Activated CD8-positive, alpha-beta memory T cell treated with anti-CD3 and anti-CD28 coated beads, Interleukin-2, amount 50 U/mL, for 4 hours (primary cell): ENCODE measurements at places on chromosomes 4 and X.

DNA sequence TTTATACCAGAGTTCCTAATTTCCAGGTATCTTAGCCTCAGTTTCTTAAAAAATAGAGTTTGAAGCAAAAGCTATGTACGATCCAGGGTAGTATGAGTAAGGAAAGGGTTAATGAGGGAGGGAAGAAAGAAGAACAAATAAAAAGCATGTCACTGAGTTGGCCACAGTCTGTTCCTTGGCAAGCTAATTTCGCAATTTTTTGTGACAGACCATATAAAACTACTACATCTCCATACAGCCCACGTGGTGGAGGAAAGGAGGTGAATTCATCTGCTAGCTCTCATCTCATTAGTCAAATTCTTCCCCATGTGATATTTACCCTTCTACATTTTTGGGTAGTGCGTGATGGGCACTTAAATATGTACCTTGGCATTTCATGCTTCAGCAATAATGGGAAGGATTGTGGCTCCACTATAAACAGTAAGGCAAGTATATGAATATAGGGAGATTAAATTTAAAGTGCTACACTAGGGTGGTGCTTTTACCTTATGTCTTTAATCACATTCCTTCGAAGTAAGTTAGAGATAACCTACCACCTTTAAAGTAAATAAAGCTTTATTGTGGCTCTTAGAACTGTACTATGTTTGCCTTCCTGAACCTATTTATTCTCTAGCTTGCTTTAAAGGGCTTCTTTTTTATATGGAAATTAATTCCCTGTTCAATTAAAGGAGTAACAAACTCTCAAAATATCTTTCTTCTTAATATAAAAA is 102.1 kb upstream of the VAMP7 start:
- DNase-seq: no peak

GRCh38 chr4:15349965-15350364 is 77.9 kb upstream of the C1QTNF7 start:
- DNase-seq: no peak

DNA sequence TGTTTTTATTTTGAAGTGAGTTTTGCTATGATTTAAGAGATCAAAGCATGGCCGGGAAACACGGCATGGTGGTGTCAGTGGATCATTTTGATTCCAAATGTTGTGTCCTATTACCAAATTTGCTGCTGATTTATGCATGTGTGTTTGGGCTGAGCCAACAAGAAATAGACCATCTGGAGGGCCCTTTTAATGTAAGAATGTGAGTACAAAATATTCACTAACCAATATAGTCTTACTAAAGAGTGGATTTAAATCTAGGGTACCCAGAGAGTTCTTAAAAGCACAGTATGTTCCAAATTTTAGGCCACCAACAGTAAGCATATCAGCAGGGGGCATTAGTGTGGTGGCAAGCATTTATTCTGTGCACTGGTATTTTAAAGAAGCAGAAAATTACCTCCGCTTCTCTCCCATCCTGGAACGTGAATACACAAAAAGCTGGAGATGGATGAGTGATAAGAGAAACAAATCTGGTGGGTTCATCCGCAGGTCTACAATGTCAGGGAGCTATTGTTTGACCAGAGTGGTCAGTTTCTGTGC is 444.4 kb upstream of the IGFBP7 start:
- no peak for DNase-seq

- no peak for DNase-seq
These were observed 210.5 kb downstream of the GRXCR1 start for GRCh38 chr4:43103048-43103447.

GRCh38 chr4:38106311-38106710 is 146.1 kb downstream of the PTTG2 start:
- no peak for DNase-seq

GRCh38 chrX:68196939-68197791 is 236.1 kb downstream of the OPHN1 start:
- DNase-seq: no peak

GRCh38 chrX:46686003-46686645 is 72.8 kb downstream of the SLC9A7 start:
- DNase-seq: peak; percentile 33

GRCh38 chr4:33924811-33925210 is 2319.5 kb downstream of the ARAP2 start:
- no peak for DNase-seq

GRCh38 chrX:137792214-137792613 is 226.3 kb downstream of the ZIC3 start:
- no peak for DNase-seq

DNA sequence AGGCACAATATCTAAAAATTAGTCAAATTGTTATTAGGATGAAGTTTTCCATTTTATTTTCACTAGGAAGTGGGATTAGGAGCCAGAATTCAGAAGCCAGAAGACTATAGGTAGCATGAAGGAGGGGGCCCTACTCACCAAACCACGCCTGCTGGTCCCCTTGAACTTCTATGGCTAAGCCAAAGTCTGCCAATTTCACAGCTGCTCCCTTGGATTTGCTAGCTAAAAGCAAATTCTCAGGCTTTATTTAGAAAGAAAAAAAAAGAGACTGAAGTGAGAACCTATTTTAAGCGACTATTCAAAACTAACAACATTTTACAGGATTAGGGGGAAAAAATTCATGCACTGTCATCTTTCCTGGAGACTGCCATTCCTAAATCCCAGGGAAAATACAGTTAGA is 224.3 kb downstream of the CAMK2D start:
- DNase-seq: no peak

GRCh38 chr4:76091052-76091451 is 16.5 kb downstream of the ART3 start:
- no peak for DNase-seq

DNA sequence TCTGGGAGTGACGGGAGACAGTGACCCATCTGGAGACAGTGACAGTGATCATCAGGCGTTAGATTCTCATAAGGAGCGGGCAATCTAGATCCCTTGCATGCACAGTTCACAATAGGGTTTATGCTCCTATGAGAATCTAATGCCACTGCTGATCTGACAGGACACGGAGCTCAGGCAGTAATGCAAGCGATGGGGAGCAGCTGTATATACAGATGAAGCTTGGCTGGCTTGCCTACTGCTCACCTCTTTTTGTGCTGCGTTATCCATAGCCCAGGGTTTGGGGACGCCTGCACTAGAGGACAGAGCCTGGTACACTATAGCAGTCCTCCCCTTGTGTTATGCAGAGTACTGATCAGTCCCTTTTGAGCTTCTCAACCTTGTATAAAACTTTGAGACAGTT is 23.5 kb downstream of the NFKB1 start:
- DNase-seq: no peak

DNA sequence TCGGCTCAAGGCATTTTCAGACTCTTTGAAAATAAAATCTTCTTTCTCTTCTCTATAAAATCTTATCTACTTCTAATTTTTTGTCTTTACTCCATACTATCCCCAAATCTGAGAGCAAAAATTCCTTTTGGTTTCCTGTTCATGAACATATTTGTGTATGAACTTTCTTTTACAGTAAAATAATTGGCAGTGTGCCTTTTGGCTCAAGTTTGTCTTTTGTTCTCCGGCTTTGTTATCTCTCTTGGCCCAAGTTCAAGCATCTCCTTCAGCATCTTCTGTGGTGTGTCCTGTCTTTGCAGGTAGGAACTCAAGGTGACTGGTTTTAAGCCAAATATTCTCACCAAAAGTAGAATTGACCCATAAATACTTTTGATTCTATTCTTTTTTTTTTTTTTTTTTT is 276.6 kb upstream of the FAT1 start:
- DNase-seq: no peak

- DNase-seq: no peak
These were observed 9.1 kb downstream of the ABCD1 start for GRCh38 chrX:153733651-153734240.

DNA sequence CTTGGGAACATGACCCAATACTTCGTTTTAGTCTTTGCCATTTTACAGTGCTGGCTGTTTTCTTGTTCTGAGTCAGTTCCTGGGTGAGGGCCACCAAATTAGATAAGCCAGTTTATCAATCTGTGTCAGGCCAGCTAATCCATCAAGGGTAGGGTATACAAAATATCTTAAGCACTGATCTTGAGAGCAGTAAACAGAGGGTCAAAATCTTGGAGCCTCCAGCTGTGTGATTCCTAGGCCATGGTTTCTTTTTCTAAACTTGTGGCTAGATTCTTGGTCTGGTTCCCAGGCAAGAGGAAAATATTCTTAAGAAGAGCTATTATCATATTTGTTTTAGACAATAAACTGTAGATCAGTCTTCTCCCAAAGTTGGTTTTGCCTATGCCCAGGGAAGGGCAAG is 1396.6 kb upstream of the PABPC4L start:
- no peak for DNase-seq

GRCh38 chrX:150506486-150506885 is 61.9 kb upstream of the MTM1 start:
- DNase-seq: no peak

GRCh38 chrX:121569609-121570008 is 522.2 kb downstream of the GLUD2 start:
- no peak for DNase-seq

DNA sequence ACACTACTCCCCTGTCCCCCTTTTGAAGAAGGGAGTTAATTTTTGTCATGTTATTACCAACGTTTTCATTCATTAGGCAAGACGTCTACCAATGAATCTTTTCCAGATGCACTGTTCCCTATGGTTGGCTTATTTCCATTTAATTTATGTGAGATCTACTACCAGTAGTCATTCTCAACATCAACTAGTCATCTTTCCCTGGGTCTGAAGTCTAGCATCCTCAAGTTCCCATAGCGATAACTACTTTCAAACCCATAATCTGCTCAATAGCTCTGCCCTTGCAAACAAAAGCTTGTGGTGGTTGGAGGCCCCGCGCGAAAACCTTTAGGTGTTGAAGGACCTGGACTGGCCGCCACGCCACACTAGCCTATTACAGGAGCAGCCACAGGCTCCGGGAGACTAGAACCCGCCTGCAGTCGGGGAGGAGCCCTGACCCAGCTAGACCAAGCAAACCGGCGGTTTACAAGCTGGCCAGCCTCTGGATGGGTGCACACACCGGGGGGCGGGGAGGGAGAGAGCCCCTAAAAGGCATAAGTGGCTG is 746 bp downstream of the PPAT start:
- no peak for DNase-seq

DNA sequence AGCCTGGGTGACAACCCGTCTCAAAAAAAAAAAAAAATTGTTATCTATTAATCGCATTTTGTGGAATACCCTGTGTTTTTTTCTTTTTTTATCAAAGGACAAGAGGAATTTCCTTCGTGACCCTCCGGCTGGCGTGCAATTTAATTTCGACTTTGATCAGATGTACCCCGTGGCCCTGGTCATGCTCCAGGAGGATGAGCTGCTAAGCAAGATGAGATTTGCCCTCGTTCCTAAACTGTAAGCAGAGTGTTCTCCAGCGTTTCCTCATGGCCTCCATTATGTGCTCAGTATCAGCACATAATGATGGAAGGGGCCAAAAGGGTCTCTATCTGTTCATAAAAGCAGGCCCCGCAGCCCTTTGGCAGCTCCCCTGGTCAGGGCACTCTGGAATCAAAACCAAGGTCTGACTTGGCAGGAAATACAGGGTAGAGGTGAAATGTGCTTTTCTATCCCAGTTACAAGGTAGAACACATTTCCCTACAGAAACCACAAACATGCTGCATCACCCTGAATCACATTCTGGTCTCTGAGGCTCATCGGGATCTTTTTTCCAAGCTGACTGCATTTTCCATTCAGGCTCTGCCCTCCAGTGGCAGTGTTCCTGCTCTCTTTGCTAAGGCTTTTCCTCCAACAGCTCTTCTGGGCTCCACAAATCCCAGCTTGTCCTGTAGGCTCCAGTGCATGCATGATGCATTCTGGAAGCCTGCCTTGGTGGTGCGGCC is 24.4 kb downstream of the SYAP1 start:
- no peak for DNase-seq

DNA sequence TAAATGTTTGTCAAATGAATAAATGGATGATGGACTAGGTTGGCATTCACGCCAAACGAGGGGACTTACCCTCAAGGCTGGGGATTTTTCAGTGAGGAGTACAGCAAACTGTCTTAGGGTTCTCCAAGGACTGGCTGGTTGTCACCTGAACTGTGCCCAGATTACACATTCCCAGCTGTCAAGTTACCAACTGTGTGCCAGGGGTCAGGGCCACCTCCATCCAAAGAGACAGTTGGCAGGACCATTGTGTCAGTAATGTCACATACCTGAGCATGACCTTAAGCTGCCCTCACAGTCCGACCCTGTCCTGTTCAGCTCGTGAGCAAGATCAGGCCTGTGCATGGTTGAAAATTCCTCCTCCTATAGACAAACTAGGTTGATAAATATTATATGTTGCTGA is 116.7 kb downstream of the MID1IP1 start:
- no peak for DNase-seq

GRCh38 chr4:154164931-154165839 is 326.4 kb downstream of the DCHS2 start:
- DNase-seq: no peak

- DNase-seq: no peak
These were observed 104.6 kb upstream of the AFAP1 start for GRCh38 chr4:8044244-8044643.

- DNase-seq: no peak
These were observed 129.6 kb upstream of the HCCS start for GRCh38 chrX:10981506-10981905.

DNA sequence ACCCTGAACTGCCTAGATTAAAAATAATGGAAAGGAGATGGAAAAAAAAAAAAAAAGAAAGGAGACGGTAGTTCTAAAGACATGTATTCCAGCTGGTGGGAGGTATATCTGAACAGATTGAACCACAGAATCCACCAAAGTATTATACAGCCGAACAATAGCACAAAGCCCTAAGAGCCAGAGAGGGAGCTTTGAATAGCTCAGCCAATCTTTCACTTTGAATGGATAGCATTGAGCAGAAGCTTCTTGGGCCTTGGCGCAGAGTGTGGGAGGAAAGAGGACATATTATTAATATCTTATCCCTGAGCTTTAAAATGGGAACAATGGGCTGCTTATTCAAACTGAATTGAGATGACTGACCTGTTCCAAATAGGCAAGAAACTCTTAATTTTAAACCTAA is 147.8 kb upstream of the PAQR3 start:
- no peak for DNase-seq

DNA sequence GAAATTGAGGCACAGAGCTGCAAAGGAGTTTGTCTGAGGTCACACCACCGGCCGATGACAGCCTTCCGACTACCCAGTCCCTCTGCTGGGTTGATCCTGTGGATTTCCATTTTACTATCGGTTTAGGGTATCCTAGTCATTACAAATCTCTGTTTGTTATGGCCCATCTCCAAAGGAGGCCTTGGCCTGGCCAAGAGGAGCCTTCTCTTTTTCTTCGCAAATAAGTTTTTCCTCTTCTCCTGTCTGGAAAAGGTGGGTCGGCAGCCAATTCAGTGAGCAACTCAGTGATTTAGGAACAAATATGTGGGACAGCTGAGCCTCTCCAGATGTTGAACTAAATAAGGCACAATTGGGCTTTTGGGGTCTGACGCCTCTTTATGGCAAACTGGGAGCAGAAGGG is 169.2 kb upstream of the RBPJ start:
- no peak for DNase-seq
